ENCODE measurements at places on chromosomes 11 and 22.

GRCh38 chr11:67640021-67640757 is 626 bp upstream of the TBX10 start:
- DNase-seq, result no peak

DNA sequence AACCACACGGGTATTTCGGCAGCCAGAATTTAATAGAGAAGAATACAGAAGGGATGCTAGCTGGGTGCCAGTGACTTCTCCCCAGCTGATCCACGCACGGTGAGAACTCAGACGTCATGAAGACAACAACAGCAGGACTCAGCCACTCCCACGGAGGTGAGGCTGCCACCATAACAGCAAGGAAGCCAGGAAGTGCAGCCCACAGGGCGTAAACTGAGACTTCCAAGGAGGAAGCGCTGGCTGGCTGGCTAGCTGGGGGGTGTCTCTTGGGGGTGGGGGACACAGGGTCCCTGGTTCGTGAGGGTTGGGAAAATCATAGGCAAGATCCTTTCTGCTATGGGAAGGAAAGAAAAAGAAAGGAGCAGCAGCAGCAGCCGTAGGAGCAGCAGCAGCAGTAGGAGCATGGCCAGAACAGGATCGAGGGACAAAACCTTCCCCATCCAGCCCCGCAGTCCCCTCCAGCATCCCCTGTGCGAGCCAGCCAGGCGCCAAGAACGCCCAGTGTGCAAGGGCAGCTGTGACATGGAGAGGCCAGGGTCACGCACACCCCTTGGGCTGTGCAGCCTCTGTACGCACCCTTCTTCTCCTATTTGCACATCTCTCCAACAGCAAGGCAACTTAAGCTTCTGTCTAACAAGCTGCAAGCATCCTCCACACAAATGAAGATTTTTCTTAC is 49.6 kb upstream of the SHANK2 start:
- no peak for DNase-seq

DNA sequence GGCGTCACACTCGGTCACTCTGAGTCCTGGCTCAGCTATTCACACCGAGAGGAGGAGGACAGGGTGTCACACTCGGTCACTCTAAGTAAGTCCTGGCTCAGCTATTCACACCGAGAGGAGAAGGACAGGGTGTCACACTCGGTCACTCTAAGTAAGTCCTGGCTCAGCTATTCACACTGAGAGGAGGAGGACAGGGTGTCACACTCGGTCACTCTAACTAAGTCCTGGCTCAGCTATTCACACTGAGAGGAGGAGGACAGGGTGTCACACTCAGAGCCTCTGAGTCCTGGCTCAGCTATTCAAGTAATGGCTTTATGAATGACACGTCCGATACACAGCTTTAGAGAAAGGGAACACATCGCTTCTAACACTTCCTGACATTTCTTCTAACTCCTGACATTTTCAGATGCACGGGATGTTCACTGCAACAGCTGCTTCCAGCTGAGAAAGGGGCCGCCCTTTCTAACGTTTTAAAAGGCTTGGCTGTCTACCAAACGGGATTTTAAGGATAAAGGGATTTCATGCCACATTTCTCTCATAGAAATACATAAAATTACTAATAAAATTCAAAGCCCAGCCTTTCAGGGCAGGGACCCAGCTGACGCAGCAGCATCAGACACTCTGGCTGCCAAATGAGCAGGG is 28.1 kb downstream of the DRD4 start:
- DNase-seq, result no peak

GRCh38 chr22:25367756-25368155 is 148.3 kb downstream of the CRYBB2 start:
- DNase-seq, result no peak

DNA sequence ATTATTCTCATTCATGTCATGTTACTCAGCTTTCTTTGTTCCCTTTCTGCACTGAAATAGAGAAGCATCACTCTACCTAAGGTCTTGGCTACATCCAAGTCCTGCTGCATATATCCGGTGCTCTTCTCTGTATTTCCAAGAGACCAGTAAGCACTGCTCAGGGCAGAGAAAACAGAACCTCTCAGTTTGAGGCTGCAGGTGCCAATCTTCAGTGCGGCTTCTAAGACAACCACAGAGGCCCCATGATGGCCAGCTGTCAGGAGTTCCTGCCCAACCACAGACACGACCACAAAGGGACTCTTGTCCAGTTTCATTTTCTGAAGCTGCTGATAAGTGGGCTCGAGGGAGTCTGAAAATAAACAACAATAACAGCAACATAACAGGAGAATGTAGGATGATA is 378.4 kb upstream of the PITPNB start:
- DNase-seq, result peak; percentile 19

All from C1 segment of cervical spinal cord (tissue), 14 donors.